ENCODE measurements at places on chromosomes 12 and 14. TPM values are rescaled to one million over a fixed set of nuclear protein-coding genes. Genes with fewer than 3 reads are reported as not detected.

The FAIM2 gene
- 7.4 TPM for total RNA-seq

The APOLD1 gene
- total RNA-seq: 22.0 TPM

The BAG5 gene
- 16.7 TPM for total RNA-seq

The NOP9 gene
- total RNA-seq: 23.4 TPM

The IRAK3 gene
- total RNA-seq: 4.8 TPM

The CPNE6 gene
- total RNA-seq: not detected

The RGS6 gene
- 23.0 TPM for total RNA-seq

DNA sequence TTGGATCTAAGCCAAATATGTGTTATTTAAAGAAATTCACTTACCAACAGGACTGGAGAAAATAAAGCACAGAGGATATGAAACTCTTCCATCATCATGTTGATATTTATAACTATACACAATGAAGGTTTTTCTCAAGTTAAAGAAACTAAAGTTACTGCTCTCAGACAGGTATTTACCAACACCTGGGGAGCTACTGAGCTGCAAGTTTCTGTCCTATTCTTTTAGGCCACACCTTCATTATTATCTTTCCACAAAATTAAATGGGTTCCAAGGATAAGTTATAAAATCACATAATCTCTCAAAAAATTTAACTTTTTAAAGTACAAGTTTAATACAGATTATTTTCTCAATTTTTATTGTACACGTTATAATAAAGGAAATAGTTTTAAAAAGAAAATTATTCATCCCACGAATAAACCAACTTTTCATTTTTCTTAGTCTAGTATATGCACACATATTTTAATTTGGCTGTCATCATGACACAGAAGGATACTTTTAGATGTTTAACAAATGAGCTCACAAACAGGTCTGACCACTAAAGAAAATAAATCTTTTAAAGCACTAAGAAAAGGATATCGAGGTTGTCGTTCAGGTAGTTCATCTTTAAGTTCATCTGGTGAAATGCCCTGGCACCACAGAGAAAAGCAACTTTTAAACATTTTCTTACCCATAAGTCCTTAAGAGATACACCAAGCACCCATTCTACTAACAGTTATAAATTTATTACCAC is 7.8 kb downstream of the GMFB start:
- DNase-seq: no peak

- DNase-seq: peak; percentile 28
Measured at GRCh38 chr12:94242901-94243300, 94.5 kb downstream of the PLXNC1 start.

DNA sequence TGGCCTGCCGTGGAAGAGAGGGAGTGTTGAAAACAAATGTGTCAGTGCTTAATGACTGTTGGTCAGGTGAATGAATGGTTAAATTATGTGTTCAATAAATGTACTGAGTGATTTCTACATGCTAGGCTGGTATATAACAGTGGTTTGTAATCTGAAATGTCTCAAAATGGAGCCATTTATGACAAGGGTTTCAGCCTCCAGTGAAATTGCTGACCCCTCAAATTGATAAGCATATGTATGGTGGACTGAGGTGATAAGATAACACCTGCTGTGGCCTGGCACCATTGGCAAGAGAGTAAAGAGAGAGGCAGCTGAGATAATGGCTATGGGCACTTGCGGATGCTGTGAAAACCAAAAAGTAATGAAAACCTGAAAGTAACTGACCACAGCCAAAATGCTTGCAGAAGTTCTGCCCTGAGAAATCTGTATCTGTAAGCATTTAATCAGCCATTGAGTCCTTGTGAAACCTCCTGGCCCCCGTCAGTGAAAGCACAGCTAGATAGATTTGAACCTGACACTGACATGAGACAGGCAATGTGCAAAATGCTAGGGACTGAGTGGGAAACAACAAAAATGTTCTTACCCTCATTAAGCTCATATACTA is 1.4 kb upstream of the BCAT1 start:
- DNase-seq: no peak

GRCh38 chr14:84340938-84341337 is 1189.0 kb upstream of the FLRT2 start:
- DNase-seq: no peak

- no peak for DNase-seq
Measured at GRCh38 chr12:101221301-101221700, 11.3 kb upstream of the SLC5A8 start.

GRCh38 chr12:75390899-75391538 is at the start of gene GLIPR1L2:
Gene GLIPR1L2, plus strand, starts transcription at chr12:75391089. Its CDS starts 28 bp downstream, at chr12:75391117.
- peak; percentile 95 for DNase-seq

DNA sequence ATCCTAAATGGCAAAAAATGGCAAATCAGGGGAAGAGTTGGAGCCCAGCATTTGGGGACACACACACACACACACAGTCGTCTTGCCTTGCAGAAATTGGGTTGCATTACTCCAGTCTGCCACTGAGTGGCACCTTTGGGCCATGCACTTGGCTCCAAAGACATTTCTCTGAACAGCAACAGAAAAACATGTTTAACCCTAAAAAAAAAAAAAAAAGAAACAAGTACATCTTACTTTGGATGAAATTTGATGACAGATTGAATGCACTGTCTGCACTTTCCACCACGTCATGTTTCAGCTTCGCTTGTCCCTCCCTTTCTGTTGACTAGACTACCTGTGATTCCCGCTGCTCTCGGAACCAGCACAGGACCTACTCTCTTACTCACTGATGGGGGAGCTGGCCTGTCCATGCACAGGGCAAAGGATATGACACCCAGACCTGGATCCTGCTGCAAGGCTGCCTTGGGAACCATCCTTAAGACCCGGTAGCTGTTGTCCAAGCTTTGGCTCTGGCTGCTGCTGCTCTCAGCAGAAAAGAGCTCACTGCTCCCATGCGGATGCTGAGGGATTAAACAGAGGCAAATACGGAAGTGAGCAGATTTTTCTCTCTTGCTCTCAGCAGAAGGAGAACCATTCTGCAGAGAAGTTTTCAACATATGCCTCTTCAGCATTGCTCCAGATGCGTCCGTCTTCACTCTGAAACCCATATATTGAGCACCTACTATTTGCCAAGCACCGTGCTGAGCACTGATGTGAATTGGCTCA is 376.8 kb downstream of the DPF3 start:
- DNase-seq: peak; percentile 42

GRCh38 chr12:45547822-45548221 is 181.7 kb upstream of the ARID2 start:
- no peak for DNase-seq

DNA sequence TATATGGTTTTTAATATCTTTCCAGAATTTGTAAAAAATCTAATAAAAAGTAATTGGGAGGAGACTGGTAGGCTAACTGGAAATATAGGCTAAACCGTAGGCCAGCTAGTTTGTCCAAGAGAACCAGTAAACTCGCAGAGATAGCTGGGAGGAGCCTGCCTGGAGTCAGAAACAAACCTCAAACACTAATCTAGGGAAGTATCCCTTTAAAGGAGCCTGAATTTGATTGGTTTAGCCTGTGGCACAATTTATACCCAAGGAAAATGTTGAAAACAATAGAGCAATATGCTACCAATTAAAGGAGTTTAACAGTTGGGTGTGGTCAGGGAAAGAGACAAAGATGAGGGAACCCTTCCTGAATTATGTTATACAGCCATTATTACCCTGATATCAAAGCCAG is 109.6 kb downstream of the EML5 start:
- no peak for DNase-seq

DNA sequence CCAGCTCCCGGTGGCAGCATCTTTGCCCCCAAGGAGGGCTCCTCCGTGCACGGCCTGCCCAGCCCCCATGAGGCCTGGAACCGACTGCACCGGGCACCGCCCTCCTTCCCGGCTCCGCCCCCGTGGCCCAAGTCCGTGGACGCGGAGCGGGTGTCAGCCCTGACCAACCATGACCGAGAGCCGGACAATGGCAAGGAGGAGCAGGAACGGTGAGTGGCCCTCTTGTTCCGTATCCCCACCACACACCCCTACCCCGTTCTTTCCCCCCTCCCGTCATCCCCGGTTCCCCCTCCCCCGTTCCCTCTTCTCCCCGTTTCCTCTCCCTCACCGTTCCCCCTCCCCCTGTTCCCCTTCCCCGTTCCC is 28.3 kb downstream of the LRCOL1 start:
- no peak for DNase-seq

- no peak for DNase-seq
Measured at GRCh38 chr12:19527866-19528265, 88.6 kb downstream of the AEBP2 start.

DNA sequence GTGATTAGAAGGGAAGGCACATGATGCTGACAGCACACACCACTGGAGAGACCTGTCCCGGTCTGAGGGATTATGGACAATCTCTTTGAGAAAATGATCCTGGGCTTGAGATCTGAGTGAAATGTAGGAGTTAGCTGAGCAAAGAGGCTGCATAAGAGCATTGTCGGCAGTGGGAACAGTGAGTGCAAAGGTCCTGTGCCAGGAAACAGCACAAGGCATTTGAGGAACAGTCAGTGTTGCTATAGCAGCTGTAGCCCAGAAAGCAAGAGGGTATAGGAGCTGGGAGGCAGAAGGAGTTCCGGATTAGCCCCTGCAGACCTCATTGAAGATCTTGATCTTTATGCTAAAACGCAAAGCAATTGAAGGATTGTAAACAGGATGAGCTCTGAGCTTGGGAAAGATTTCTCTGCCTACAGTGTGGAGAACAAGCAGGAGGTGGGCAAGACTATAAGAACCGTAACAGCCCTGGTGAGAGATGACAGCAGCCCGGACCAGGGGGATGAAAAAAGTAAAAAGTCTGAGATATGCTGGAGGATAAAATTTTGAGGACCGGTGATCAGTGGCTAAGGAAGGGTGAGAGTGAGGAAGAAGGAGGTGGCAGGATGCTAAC is 28.5 kb downstream of the CFL2 start:
- DNase-seq: no peak

DNA sequence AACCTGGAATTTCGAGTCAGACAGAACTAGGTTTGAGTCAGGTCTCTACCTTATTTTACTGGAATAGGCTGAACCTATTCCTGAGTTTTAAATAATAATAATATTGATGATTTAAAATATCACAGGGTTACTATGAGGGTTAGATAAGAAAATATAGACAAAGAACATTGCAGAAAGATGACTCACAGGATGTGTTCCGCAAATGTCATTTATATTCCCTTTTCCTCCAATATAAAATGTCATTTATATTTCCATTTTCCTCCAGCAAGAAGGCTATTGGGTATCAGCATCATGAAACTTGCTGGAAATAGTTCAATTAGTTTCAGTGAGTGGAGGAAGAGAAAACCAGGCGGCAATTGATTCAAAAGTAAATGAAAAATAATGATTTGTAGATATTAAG is 163.9 kb upstream of the RASSF8 start:
- DNase-seq: no peak

DNA sequence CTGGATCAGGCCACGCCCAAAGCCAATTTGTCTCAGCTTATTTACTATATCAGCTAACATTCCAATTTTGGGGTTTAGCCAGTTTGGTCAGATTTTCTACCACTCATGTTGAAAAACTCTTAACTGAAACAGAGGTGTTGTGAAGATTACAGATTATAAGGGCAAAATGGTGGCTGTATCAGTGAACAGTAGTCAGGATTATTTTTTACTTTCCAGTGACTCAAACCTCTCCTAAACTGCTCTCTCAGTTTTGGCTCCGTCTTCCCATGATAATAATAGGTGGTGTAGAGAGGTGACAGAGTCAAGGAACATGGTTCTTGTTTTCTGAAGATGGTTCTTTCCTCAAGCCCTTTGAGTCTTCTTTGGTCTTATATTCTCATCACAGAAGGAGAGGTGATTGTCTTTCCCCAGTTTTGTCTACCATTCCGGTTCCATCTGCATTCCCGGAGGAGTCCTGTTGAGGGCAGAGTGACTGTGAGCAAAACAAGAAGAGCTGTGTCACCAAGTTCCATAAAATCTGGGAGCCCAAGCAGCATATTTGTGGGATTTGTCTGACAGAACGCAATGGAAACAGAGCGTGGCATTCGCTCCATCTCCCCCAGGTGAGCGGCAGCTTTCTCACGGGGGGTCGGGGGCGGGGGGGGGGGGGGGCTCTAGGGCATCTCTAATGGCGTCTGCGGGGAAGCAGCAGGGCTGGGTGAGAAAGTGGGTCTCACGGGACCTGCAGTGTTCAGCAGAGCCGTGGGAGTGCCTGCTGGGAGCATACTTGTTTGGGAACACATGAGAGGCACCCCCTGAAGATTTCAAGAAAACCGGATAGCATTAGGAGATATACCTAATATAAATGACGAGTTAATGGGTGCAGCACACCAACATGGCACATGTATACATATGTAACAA is 59.1 kb downstream of the TBC1D30 start:
- no peak for DNase-seq

DNA sequence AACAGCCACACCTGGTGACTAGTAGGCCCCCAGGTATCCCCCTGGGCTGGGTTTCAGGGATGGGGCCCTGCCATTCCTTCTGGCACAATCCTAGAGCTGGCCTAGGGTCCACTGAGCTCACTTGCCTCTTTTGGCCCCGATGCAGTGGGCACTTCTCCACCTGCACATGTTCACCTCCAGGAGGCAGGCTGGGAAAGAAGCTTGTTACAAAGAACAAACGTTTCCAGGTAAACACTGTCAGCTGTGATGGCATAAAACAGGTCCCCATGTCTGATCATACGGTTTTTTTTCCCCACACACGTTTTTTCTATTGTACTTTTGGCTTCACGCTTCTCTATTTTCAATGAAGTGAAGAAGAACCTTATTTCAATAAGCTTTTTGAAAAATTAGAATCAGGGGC is 15.8 kb upstream of the HVCN1 start:
- DNase-seq: no peak

DNA sequence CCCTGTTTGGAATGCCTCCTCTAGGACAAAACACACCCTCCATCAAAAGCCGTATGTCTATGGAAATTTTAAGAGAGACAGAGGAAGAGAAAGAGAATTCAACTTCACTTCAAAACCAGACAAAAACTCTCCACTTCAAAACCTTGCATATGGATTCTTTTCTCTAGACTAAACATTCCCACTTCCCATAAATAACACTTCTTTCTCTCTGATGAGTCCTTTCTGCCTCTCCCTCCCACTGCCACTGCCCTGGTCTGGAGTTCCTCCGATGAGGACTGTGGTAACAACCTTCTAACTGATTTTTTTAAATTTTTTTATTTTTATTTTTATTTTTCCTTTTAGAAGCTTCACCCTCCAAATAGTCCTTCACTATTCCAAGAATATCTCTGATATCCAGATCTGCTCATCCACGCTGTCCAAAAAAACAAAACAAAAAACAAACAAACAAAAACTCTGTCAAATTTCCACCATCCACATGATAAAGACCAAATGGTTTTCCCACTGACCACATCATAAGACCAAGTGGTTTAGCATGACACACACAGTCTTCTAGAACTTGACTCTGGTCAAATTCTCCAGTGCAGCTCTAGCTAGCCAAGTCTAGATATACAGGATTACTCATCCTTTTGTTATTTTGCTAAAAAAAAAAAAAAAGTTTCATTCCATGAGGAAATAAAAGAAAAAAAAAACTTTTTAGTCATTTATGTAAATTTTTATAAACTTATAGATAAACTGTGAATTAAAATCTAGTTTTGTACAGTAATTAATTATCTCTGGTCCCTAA is 256.0 kb downstream of the PPFIA2 start:
- no peak for DNase-seq

GRCh38 chr12:122100568-122100967 is 22.0 kb downstream of the MLXIP start:
- no peak for DNase-seq

- no peak for DNase-seq
Measured at GRCh38 chr12:64461634-64462414, 9.9 kb downstream of the TBK1 start.
